ENCODE measurements at places on chromosomes 1 and 21.

GRCh38 chr1:39196244-39197215, 8.0 kb upstream of the MACF1 start:
- DNase-seq = peak; percentile 27

DNA sequence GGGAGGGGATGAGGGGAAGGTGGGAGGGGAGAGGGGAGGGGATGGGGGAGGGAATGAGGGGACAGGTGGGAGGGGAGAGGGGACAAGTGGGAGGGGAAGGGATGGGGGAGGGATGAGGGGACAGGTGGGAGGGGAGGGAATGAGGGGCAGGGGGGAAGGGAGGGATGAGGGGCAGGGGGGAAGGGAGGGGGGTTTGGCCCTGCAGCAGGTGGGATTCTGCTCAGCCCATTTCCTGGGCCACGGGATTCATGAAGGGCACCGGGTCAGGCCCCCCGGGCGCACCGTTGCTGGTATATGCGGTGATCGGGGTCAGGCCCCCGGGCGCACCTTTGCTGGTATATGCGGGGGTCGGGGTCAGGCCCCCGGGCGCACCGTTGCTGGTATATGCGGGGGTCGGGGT, 15.1 kb upstream of the SAMD11 start:
- no peak for DNase-seq

DNA sequence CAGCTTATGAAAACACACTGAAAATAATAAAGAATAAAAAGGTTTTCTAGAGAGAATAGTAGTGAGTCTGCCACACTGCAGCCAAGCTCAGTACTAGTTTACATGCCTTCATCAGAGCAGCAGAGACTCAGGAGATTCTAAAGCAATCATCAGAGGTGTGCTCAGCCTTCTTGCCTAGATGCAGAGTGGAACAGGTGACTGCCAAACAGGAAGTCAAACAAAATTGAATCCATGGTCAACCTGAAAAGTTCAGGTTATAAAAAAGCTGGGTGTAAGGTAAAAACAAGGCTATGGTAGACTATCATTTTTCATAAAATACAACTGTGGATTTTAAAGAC, 165.3 kb upstream of the C1orf105 start:
- DNase-seq = no peak

GRCh38 chr1:207007352-207008033, 25.1 kb downstream of the C1orf116 start:
- peak; percentile 82 for DNase-seq

DNA sequence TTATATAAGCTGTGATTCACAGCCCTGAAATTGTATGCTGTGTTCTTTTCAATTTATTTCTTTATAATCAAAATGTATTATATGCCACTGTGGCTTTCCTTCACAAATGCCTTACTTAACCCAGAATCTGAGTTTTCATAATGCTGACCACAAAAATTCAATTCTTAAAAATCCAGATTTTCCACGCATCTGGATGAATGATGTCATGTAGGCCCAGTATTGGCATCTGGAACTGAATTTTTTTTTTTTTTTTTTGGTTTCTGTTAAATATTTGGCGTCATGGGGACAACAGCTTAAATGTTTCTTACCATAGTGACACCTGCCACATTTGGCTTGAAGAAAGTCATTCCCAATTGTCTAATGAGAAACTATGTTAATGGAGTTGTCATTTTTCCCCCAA, 296.8 kb downstream of the TM2D1 start:
- DNase-seq = no peak

DNA sequence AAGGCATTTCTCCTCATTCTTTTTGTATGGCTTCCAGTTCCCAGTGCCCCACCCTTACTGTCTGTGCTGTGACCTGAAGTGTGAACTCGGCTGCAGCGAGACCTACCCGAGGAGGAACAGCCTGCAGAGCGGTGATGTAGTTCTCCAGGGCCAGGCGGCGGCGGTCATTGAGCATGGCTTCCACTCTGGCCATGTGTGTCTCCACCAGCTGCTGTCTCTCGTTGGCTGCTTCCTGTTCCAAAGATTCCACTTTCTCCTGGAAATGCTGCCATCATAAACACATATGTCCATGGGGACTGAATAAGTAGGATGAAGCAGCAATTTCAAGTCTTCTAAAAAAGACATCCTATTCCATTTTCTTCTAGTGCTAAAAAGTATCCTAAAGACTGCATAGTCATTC, 195.6 kb downstream of the APP start:
- DNase-seq = no peak

DNA sequence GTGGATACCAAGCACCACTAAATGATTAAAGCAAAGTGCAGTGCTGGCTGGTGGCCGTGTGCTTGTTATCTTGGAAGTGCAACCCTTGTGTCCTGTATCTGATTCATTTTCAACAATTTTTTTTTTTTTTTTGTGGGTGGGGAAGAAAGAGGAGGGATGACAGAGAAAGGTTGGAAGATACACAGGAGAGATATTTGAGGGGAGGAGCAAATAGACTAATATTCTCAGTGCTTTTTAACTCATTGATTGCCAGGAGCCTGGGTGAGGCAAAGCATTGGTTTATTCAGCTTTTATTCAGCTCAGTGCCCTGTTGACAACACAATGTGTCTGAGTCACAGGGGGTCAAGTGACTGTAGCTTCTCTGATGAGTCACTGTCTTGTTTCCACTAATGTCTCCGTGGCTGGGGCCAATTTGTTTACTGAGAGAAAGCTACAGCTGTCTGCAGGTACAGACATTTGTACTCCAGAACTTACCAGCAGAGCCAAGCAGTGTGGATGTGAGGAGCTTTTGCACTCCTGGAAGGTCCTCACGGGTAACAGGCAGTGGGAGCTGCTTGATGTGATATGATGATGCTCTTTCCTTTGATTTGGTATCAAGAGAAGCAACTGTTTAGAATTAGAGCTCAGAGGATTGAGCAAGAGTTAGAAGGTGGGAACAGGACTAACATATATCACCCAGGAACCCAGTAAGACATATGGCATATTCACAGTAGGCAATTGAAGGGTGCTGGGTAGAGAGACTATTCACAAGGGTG, 23.6 kb upstream of the DNM3 start:
- peak; percentile 58 for DNase-seq

DNA sequence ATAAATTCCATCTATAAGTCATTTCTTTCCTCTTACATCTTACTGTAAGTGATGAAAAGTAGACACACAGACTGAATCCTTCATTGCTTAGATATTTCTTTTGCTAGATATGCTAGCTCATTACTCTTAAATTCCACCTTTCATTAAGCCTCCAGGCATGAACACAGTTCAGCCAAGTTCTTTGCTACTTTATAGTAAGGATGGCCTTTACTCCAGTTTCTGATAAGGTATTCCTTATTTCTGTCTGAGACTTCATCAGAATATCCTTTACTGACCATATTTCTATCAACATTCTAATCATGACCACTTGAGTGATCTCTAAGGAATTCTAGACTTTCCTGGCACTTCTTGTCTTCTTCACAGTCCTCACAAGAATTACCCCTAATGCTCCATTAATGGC, 191.7 kb upstream of the KCTD3 start:
- DNase-seq = no peak

Measured in osteoblast (primary cell).